Lower lobe of right lung (tissue), 2 donors: ENCODE measurements at places on chromosomes 2 and 18. TPM values are rescaled to one million over a fixed set of nuclear protein-coding genes. Genes with fewer than 3 reads are reported as not detected.
A peak's percentile ranks its signal among the peaks of the same experiment; 100 is the strongest.

DNA sequence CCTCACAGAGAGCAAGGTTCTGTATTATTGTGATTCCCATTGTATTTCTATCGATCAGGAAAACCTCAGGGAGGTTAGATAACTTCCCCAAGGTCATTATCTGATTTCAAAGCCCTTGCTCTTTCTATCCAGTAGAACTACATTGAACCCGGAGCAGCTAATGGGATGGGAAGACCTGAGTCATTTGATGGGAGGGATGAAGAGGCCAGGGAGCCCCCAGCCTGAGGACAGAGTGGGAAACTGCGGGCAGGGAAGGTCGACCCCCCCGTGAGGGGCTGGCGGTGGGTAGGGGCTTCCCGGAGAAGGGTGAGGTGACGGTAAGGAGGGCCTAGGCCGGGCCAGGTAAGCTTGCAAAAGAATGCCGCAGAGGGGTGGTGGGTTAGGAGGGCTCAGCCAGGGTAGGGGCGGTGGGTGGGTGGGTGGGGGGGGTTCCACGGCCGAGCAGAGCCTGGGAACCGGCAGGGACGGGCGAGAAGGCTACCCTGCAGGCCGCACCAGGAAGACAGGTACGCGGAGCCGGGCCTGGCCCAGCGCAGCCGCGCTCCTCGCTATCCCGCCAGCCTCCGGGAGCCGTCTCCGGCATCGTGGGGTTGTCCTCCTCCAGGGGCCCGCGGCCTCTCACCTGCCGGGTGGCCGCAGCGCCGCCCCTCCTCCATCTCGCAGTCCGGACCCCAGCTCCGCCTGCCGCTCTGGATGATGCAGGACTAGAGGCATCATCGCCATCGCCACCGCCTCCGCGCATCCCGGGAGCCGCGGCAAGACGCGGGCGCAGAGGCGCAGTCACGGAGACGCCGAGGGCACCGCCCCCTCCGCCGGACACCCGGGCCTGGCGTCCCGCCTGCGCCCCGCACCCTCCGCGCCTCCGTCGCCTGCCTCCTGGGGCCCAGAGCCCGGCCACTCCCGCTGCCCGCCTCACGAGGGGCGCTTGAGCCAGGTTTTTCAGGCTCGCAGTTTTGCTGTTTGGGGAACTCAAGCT, at the start of gene GPR75:
Gene GPR75, minus strand, starts transcription at position 762 of the 976 bp plus-strand sequence. CDS start 5,211 bp downstream, outside the sequence.
- peak; percentile 53 for DNase-seq

Gene IL36G
- total RNA-seq = not detected

- no peak for DNase-seq
- no peaks in the 10 kb centered on the region for H3K36me3 ChIP-seq
- no peak overlapping the region for H3K27ac ChIP-seq
- peaks cover 24% of the 10 kb centered on the region for H3K4me1 ChIP-seq
These were observed 111.9 kb downstream of the C1D start for GRCh38 chr2:67950919-67951318.

- no peaks in the 10 kb centered on the region for H3K27me3 ChIP-seq
- no peaks in the 10 kb centered on the region for H3K4me1 ChIP-seq
- DNase-seq = no peak
These were observed 84.4 kb downstream of the TPGS2 start for GRCh38 chr18:36744261-36744876.

- H3K4me3 ChIP-seq = no peak overlapping the region
- H3K27me3 ChIP-seq = no peaks in the 10 kb centered on the region
- H3K27ac ChIP-seq = no peak overlapping the region
- no peak for DNase-seq
- H3K36me3 ChIP-seq = no peaks in the 10 kb centered on the region
These were observed 13.0 kb downstream of the IL18R1 start for GRCh38 chr2:102368461-102369109.

Gene SLC9A4
- not detected for total RNA-seq

- H3K27me3 ChIP-seq = no peaks in the 10 kb centered on the region
- H3K4me1 ChIP-seq = no peaks in the 10 kb centered on the region
- no peaks in the 10 kb centered on the region for H3K36me3 ChIP-seq
- H3K27ac ChIP-seq = no peak overlapping the region
These were observed 88.1 kb downstream of the MCFD2 start for GRCh38 chr2:46827274-46828134.

DNA sequence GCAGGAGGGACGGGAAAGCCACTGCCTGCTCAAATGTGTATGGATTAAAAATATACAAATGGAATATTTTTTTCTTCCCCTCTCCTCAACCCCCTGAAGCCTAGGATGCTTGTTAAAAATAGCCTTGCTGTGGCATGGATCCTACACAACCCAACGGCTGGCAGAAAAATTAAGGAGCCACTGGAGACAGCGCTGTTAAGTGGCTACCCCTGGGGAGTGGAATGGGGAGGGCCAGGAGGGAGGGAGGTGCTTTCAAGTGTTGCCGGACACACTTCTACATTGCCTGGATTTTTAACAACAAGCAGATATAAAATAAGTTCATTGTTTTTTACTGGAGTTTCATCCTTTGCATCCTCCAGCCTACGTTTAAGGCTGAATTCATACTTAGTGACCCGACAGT, 66.6 kb downstream of the ZBTB7C start:
- no peak for DNase-seq
- H3K4me1 ChIP-seq = no peaks in the 10 kb centered on the region
- no peak overlapping the region for H3K4me3 ChIP-seq

Gene CIB4
- not detected for total RNA-seq
